Stimulated activated CD8-positive, alpha-beta memory T cell treated with anti-CD3 and anti-CD28 coated beads, Interleukin-15, amount 100 ng/mL, for 48 hours (primary cell): ENCODE measurements at places on chromosomes 16 and 17.

GRCh38 chr17:27860971-27861664 lies 32.0 kb downstream of the LYRM9 start:
- no peak for DNase-seq

DNA sequence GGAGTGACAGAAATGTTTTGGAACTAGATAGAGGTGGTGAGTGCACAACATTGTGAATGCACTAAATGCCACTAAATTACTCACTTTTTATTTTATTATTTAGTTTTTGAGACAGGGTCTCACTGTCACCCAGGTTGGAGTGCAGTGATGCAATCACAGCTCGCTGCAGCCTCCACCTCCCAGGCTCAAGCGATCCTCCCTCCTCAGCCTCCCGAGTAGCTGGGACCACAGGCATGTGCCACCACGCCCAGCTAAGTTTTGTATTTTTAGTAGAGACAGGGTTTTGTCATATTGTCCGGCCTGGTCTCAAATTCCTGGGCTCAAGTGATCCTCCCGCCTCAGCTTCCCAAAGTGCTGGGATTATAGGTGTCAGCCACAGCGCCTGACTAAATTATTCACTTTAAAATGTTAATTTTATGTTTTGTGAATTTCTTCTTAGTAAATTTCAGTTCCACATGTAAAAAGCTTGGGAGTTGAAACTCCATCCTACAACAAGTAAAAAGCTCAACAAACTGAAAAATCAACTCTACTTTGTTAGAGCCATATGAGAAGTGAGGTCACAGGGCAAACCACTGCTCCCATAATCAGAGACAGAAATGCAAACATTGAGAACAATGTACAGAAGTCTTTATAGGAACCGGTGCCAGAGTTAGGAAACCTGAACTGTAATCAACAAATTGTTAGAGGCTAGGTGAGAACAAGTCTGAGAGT lies 13.8 kb upstream of the SLC5A10 start:
- no peak for DNase-seq

DNA sequence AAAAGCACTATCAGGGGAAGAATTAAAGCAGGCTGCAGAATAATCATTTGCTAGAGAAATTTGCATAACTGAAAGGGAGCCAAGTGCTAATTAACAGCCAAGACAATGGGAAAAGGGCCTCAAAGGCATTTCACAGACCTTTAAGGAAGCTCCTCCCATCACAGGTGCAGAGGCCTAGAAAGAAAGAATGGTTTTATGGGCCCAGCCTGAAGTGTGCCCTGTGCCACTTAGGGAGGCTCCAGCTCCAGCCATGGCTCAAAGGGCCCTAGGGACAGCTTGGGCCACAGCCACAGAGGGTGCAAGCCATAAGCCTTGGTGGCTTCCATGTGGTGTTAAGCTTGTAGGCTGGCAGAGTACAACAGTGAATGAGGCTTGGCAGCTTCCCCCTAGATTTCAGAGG lies 50.1 kb downstream of the RNF112 start:
- no peak for DNase-seq

DNA sequence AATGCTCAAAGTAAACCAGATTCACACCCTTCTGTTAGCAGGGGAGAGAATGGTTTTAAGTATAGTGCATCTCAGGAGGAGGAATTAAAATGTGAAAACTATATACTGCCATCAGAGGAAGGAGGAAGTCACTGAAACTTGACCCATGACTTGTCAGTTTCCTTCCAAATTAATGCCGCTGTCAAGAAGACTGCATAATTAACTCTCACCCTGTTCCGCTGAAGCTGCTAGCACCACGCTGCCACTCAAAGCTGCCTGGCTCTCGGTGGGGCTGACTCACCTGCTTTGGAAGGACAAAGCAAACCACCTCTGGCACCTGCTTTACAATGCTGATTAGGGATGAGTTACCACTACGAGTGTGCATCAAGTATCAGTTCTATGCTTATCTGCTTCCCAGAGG lies 37.8 kb upstream of the ULK2 start:
- no peak for DNase-seq

GRCh38 chr16:69078073-69078472 lies 27.4 kb upstream of the HAS3 start:
- DNase-seq = no peak

- no peak for DNase-seq
These were observed 13.7 kb upstream of the HSD3B7 start for GRCh38 chr16:30971298-30971697.

DNA sequence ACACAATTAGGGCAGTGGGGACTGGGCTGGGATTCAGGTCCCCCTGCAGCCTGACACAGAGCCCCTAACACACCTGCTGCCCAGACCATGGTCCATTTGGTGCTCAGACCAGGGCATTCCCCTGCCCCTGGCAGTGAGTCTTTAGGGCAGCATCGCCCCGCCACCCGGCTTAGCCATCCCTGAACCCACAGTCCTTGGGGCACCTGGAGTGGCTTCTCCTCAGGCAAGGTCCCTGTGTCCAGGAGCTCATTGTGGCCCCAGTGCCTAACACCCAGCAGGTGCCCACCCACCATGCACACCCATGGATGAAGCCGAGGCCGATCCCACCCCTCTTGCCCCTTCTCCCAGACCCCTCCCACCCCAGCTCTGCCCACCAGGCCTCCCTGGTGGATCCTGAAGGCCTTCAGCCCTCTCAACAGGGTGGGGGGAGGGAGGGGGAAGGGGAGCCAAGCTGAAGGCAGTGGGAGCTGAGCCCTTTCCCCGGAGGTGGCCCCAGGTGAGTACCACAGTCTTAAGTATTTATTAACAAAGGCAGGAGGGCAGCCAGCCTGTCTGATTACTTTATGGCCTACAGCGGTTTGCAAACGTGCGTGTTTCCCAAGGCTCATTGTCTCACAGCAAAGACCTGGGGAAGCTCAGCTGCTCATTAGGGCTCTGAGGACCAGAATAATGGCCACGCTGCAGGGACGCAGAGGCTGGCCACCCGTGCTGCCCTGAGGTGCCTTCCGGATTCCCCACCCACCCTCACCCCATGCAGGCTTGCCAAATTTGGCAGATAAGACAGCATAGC lies 38.5 kb downstream of the RBFOX3 start:
- DNase-seq = no peak

DNA sequence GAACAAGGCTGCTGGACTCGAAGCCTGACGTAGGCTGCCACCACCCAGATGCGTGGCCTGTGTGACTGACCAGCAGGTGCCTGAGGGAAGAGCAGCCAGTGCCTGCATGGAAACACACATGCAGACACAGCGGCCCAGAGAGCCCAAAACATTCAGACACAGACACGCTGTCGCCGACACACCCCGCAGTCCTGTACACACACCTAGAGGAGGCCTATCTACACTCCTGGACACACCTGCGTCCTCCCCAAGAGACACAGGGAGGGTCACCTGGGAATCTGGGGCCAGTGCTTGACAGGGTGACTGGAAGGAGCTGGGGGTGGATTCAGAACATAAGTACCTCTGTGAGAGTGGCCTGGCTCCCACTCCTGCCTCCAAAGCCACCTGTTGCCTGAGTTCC lies 6.1 kb upstream of the TSPOAP1 start:
- no peak for DNase-seq

DNA sequence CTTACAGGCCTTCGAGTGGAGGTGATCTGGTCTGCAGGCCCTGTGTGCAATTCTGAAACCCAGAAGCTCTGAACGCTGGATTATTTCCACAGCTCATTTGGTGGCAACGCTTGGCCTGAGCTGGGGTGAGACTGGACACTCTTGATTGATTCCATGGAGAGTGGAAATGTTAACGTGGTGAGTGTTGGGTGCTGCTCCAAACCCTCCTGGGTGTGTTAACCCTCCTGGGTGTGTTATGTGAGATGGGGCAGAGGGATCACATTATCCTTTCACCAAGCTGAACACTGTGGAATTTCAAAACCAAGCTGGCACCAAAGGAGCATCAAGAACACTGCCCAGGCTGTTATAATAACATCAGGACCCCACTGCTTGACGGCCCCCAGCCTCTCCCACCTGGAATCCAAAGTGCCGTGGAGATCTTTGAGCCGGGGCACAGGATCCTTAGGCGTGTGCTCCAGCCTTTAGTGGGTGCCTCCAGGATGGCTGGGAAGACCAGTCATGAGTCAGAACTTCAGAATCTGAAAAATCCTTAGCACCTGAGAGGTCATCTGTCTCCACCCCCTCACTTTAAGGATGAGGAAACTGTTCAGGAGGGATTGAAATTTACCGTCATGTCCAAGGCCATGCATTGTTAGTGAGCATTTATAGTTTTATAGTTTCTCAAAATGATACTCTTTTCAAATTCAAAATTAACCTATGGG lies 75.0 kb downstream of the RPTOR start:
- no peak for DNase-seq

- DNase-seq = no peak
These were observed 36.3 kb downstream of the PECAM1 start for GRCh38 chr17:64354396-64354795.

GRCh38 chr17:83162035-83162745 lies 82.8 kb downstream of the METRNL start:
- DNase-seq = no peak

- no peak for DNase-seq
These were observed 18.8 kb upstream of the MMD start for GRCh38 chr17:55440391-55440790.

GRCh38 chr16:81942007-81942601 lies 69.2 kb downstream of the SDR42E1 start:
- no peak for DNase-seq

- no peak for DNase-seq
These were observed 3.0 kb downstream of the LGALS9 start for GRCh38 chr17:27634026-27634335.

- no peak for DNase-seq
These were observed 5.5 kb downstream of the ODF4 start for GRCh38 chr17:8345052-8345690.

GRCh38 chr16:89145406-89146161 lies 26.0 kb upstream of the CDH15 start:
- DNase-seq = no peak

DNA sequence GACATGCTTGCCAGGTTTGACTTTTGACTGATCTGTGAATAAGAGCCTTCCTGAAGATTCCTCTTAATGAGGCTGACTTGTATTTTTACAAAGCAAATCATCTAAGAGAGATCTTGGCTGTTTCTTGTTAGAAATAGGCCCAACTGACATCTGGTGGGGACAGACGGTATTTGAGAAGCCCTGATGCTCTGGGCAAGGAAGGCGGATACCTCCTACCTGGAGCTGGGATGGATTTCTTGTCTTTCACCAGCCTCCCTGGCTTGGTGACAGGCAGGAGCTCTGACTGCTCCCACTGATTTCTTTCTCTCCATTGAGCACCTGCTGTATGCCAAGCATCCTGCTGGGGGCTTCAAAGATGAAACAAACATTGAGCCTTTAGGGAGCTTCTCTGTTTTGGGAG lies 40.4 kb downstream of the AKAP1 start:
- no peak for DNase-seq

DNA sequence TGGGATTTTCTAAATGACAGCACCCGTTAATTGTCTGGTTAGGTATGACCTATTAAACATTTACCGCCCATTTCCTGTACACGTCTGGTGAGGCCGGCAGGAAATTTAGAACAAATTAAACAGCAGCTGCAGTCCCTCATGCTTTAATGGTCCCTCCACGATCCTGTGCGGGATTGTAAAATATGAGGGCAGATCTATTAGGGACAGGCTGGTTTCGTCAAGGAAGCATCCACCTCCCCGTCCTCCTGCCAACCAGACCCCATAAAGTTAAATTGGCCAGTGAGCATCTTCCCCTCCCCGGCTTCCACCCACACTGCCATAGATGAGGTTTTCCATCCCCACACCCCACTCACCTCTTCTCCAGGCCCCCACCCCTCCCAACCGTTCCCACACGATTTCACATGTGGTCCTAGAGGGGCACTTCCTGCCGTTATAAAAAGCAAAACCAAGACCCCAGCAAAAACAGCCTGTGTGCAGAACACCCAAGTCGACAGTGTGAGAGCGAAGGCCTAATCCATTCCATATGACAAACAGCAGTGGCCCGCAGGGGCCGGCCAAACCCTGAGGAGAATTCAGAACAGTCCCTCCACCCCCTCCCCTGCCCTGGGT lies 331.9 kb downstream of the FOXL1 start:
- DNase-seq = no peak

DNA sequence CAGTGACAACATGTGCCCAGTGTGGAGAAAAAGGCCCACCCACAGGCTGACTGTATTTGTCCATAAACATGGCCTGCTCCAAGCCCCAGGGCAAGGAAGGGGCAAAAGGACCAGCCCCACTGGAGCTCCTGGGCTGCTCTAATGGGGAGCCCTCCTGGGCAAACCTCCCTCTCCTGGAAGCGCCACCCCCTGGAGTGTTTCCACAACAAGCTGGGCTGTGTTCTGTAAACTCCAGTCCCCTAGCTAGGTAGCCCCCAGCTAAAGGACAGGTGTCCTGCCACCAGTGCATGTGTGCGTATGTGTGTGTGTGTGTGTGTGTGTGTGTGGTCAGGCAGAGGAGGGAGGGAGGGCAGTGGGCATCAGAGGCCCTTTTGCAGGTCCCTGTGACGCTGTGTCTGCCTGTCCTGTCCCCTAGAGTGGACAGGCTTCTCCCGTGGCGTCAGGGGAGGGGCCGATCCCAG lies 11.3 kb upstream of the STAC2 start:
- DNase-seq = no peak

DNA sequence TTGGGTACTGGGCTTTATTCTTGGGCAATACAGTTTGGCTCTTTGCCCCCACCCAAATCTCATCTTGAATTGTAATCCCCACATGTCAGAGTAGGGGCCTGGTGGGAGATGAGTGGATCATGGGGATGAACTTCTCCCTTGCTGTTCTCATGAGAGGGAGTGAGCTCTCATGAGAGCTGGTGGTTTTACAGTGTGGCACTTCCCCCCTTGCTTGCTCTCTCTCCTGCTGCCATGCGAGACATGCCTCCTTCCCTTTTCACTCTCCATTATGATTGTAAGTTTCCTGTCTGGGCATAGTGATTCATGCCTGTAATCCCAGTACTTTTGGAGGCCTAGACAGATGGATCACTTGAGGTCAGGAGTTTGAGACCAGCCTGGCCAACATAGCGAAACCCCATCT lies 18.1 kb upstream of the CNEP1R1 start:
- DNase-seq = no peak

DNA sequence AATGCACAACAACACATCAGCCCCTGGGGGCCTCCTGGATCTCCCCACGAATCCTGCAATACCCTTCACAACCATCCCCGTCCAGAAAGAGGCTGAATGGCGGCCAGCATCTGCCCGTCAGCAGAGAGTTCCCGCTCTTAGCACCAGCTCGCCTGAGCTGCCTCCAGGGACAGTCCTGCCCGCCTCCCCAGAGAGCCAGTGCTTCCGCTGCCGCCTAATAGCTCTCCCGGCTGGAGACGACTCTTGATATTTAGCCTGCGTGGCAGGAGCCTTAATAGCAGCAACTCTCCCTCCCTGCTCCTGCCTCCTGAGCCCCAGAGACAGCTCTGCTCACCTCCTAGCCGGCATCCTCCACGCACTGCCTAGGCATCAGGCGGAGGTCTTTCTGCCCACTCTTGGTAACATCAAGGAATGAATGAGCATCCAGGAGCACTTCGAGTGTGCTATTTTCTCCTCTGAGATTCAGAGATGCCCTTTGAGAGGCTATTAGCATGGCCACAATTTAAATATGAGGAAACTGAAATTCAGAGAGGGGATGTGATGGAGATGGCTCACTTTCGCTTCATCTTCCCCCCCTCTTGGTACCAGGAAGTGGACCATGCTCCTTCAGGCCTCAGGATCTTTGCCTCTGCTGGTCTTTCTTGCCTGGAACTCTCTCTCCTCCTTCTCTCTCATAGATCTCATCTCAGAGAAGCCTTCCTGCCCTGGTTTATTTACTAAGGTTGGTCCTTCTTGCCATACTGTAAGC lies 67.9 kb downstream of the RAI1 start:
- no peak for DNase-seq
